ENCODE measurements at places on chromosomes 13 and 19.

DNA sequence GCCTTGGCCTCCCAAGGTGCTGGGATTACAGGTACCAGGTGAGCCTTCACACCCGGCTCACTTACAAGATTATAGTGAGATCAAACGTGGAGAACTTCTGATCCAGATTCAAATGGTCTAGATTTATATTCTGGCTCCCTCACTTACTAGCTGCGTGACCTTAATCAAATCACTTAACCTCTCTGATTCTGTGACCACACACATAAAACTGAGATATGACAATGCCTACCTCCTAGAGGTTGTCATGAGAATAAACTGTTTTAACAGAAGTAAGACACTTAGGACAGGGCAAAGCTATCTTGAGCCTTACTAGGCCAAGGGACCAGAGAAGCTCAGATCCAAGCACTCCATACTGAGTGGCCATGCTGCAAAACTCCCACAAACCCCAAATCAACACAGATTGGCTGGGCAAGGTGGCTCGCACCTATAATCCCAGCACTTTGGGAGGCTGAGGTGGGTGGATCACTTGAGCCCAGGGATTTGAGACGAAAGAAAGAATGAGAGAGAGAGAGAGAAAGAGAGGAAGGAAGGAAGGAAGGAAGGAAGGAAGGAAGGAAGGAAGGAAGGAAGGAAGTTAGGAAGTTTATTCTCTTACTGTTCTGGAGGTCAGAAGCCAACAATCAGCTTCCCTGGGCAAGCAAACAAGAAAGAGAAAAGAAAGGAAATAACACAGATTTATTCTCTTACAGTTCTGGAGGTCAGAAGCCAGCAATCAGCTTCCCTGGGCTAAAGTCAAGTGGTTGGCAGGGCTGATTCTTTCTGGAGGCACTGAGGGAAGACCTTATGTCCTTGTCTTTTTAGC, 46.1 kb upstream of the MAP3K10 start:
- H3K36me3 ChIP-seq = no peaks in the 10 kb centered on the region
- peaks cover 5% of the 10 kb centered on the region for H3K4me1 ChIP-seq
- no peaks in the 10 kb centered on the region for H3K27me3 ChIP-seq
- peak; percentile 17 for DNase-seq
- H3K27ac ChIP-seq = no peak overlapping the region

- no peak overlapping the region for H3K4me3 ChIP-seq
- H3K4me1 ChIP-seq = no peaks in the 10 kb centered on the region
- H3K27me3 ChIP-seq = peaks cover 12% of the 10 kb centered on the region
- no peak overlapping the region for H3K27ac ChIP-seq
These were observed 1.3 kb upstream of the KLK8 start for GRCh38 chr19:51002542-51003311.

DNA sequence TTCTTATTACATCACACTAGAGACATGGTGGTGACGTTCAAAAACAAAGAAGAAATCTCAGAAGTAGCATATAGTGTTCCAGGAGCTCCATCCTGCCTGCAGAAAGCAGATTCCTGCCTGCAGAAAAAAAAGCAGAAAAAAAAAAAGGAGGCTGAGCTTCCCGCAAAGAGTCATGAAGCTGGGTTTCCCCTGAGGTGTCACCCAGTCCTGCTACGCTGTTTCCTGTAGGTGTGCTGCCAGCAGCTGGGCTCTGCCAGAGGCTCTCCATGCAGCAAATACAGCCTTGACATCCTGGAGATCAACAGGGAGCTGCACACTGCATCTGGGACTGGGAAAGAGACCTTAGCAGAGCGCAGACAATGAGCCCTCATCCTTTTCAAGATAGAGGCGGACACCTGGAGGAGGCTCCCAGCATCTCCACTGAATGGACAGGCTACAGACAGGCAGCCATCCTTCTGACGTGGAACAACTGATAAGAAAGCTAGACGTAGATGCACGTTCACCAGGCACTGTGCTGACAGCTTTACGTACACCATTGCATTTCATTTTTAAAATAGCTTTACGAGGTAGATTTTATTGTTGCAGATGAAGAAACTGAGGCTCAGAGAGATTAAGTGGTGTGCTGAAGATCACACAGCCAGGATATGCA, 350.9 kb downstream of the FOXO1 start:
- H3K4me1 ChIP-seq = peaks cover 7% of the 10 kb centered on the region
- no peak overlapping the region for H3K4me3 ChIP-seq
- no peaks in the 10 kb centered on the region for H3K36me3 ChIP-seq
- no peak overlapping the region for H3K27ac ChIP-seq
- no peaks in the 10 kb centered on the region for H3K27me3 ChIP-seq

GRCh38 chr19:1232652-1233072, 5.1 kb downstream of the CBARP start:
- no peak overlapping the region for H3K4me3 ChIP-seq
- H3K4me1 ChIP-seq = peaks cover 33% of the 10 kb centered on the region
- peaks cover 8% of the 10 kb centered on the region for H3K36me3 ChIP-seq
- no peaks in the 10 kb centered on the region for H3K27me3 ChIP-seq

DNA sequence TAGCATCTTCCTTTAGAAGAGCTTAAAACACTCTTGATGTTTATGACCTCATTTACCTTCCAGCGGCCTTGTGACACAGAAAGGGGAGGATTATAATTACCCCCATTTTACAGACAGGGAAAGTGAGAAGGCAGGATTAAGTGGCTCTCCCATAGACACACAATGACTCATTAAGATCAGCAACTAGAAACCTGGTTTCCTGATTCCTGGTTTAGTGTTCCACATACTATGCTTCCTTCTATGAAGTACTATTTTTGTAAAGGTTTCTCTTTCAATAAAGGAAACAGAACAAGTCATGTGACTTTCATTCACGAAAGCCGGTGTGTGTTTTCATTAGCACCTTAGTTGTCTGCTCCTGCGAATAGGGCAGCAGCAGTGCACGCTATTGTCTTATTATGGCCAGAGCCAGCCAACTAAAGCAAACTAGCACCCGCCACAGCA, 8.3 kb downstream of the IRS2 start:
- DNase-seq = peak; percentile 64
- peak overlapping the region; percentile 98 for H3K4me3 ChIP-seq
- H3K36me3 ChIP-seq = peaks cover 48% of the 10 kb centered on the region
- peaks cover 16% of the 10 kb centered on the region for H3K4me1 ChIP-seq
- H3K27me3 ChIP-seq = no peaks in the 10 kb centered on the region
- peak overlapping the region; percentile 55 for H3K27ac ChIP-seq

DNA sequence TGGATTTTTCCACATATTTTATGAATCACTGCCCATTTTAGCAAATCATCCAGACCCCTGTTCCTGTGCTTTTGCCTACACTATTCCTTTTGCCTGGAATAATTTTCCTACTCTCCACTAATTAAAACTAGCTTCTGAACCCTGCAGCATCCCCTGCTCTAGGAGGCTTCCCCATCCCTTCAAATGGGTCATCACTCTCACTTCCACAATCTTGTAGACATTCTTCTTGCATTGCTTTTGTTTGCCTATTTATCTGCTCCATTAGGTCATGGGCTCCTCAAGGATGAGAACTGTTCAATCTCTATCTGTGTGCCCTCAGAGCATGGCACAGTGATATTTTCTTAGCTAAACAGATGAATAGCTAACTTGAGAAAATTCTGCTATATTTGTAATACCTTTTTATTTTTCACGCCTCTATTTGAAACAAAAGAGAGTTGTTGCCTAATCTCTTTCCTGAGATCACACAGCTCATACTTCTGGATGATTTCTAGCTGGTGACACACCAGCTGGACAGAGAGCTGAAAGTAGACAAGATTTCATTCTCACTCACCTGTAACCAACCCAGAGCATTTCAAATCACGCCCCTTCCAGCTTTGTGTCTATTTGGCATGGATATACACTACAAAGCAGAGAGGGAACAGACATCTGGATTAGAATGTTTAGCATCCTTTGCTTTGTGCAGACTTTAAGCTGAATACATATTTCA, 466.0 kb downstream of the FOXO1 start:
- no peaks in the 10 kb centered on the region for H3K27me3 ChIP-seq
- no peak for DNase-seq
- H3K4me3 ChIP-seq = no peak overlapping the region
- H3K27ac ChIP-seq = no peak overlapping the region
- H3K4me1 ChIP-seq = no peaks in the 10 kb centered on the region

DNA sequence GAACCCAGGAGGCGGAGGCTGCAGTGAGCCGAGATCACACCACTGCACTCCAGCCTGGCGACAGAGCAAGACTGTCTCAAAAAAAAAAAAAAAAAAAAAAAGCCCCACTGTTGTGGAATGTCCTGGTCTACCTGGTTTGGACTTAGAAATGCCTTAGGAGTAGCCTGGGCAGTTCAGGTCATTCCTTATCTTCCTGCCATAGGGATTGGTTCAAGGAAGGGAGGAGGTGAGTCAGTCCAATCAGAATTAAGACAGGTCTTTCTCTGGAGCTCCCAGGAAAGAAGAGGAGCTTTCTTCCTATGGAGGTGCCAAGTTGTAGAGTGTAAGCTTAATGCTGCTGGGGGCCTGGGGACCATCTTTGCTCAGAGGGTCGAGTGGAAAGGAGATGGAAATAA, 44.8 kb downstream of the SIPA1L3 start:
- H3K27ac ChIP-seq = no peak overlapping the region
- H3K4me1 ChIP-seq = no peaks in the 10 kb centered on the region
- no peaks in the 10 kb centered on the region for H3K36me3 ChIP-seq
- H3K27me3 ChIP-seq = no peaks in the 10 kb centered on the region
- no peak overlapping the region for H3K4me3 ChIP-seq

GRCh38 chr19:43524922-43525835, 1.8 kb downstream of the ETHE1 start:
- H3K27me3 ChIP-seq = no peaks in the 10 kb centered on the region
- peak overlapping the region; percentile 86 for H3K27ac ChIP-seq
- peaks cover 47% of the 10 kb centered on the region for H3K4me1 ChIP-seq
- peak overlapping the region; percentile 68 for H3K4me3 ChIP-seq
- DNase-seq = no peak

- H3K27me3 ChIP-seq = no peaks in the 10 kb centered on the region
- DNase-seq = no peak
- H3K4me1 ChIP-seq = peaks cover 36% of the 10 kb centered on the region
- no peak overlapping the region for H3K4me3 ChIP-seq
These were observed 362.6 kb downstream of the FGF14 start for GRCh38 chr13:102039264-102039663.

GRCh38 chr19:33187183-33187540, 7.0 kb upstream of the LRP3 start:
- H3K27me3 ChIP-seq = no peaks in the 10 kb centered on the region
- DNase-seq = no peak
- H3K4me3 ChIP-seq = no peak overlapping the region
- H3K27ac ChIP-seq = no peak overlapping the region

DNA sequence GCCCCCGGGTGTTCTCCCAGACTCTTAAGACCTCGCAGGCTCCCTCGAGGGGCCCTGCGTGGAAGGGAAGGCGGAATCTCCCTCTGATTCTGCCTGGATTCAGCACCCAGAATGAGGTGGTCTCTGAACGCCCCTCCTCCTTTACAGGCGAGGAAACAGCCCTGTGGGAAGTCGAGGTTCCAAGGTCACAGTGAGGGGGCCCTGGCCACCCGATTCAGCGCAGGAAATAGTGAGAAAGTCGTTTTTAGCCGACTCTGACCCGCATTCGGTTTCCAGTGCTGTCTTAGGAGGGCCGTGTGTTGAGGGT, 1.1 kb downstream of the BSG start:
- peaks cover 63% of the 10 kb centered on the region for H3K4me1 ChIP-seq
- DNase-seq = no peak
- no peaks in the 10 kb centered on the region for H3K36me3 ChIP-seq
- H3K4me3 ChIP-seq = peak overlapping the region; percentile 87

DNA sequence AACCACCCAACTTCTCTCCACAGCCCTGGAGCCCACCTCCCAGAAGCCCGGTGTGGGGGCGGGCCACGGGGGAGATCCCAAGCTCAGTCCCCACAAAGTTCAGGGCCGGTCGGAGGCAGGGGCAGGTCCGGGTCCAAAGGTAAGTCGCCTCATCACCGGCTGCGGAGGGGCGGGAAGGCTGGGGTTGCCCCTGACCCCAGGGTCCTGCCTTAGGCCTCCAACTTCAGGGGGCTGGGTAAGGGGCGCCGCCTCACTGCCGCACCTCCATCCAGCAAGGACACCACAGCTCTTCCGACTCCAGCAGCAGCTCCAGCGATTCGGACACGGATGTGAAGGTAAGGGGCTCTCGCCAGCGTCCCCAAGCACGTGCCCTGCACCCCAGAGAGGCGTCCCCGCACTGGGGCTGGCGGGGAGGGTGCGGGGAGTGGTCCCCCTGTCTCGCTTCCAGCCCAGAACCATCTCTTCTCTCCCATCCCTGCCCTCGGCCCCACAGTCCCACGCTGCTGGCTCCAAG, 358 bp downstream of the C19orf33 start:
- peak overlapping the region; percentile 13 for H3K4me3 ChIP-seq
- H3K27ac ChIP-seq = peak overlapping the region; percentile 43
- no peaks in the 10 kb centered on the region for H3K27me3 ChIP-seq
- DNase-seq = no peak
- H3K36me3 ChIP-seq = peaks cover 38% of the 10 kb centered on the region
- H3K4me1 ChIP-seq = peaks cover 3% of the 10 kb centered on the region

- H3K36me3 ChIP-seq = no peaks in the 10 kb centered on the region
- peaks cover 5% of the 10 kb centered on the region for H3K4me1 ChIP-seq
- DNase-seq = no peak
- H3K27me3 ChIP-seq = peaks cover 13% of the 10 kb centered on the region
These were observed 512 bp downstream of the LRRC8E start for GRCh38 chr19:7888826-7889217.

GRCh38 chr19:11397089-11397610, 13.0 kb upstream of the EPOR start:
- H3K36me3 ChIP-seq = peaks cover 11% of the 10 kb centered on the region
- H3K27me3 ChIP-seq = no peaks in the 10 kb centered on the region
- no peak for DNase-seq
- no peaks in the 10 kb centered on the region for H3K4me1 ChIP-seq
- no peak overlapping the region for H3K4me3 ChIP-seq

- H3K27me3 ChIP-seq = no peaks in the 10 kb centered on the region
- H3K27ac ChIP-seq = no peak overlapping the region
- DNase-seq = no peak
These were observed 423.6 kb downstream of the NDFIP2 start for GRCh38 chr13:79904581-79904980.

DNA sequence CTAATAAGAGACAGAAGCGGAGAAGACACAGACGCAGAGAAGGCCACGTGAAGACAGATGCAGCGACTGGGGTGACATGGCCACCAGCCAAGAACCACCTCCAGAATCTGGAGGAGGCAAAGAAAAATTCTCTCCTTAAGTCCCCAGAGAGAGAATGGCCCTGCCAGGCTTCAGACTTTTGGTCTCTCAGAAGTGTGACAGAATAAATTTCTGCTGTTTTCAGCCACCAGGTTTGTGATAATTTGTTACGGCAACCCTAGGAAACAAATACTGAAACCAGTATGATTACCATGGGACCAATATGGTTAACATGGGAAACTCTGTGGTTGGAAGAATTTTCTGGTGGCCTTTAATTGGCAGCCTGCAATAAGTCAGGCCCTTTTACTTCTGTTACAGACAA, 63.9 kb upstream of the DOCK9 start:
- no peak for DNase-seq
- H3K4me3 ChIP-seq = no peak overlapping the region

GRCh38 chr13:26425443-26426358, 131.8 kb upstream of the WASF3 start:
- H3K27me3 ChIP-seq = no peaks in the 10 kb centered on the region
- no peak for DNase-seq
- H3K27ac ChIP-seq = peak overlapping the region; percentile 89
- peaks cover 7% of the 10 kb centered on the region for H3K4me1 ChIP-seq
- no peak overlapping the region for H3K4me3 ChIP-seq
- H3K36me3 ChIP-seq = no peaks in the 10 kb centered on the region
